ENCODE measurements at places on chromosomes 7 and 10. TPM values are rescaled to one million over a fixed set of nuclear protein-coding genes. Genes with fewer than 3 reads are reported as not detected.

MPP7 gene
- total RNA-seq, result 0.29 TPM

PTTG1IP2 gene
- total RNA-seq, result not detected

ZNF804B gene
- total RNA-seq, result not detected

NAT16 gene
- total RNA-seq, result not detected

TAS2R5 gene
- total RNA-seq, result 1.7 TPM

ADRB1 gene
- under 0.01 TPM for total RNA-seq

TUBAL3 gene
- not detected for total RNA-seq

ANKRD61 gene
- not detected for total RNA-seq
